ENCODE measurements at places on chromosomes 3 and 15.

GRCh38 chr3:160291909-160292299 lies 66.7 kb downstream of the C3orf80 start:
- DNase-seq: no peak

GRCh38 chr15:66369773-66370651 lies 13.5 kb upstream of the TIPIN start:
- DNase-seq: no peak

GRCh38 chr3:10204921-10205320 lies 40.2 kb downstream of the IRAK2 start:
- no peak for DNase-seq

- no peak for DNase-seq
These were observed at the start of gene IL16 for GRCh38 chr15:81196576-81197254. TSS of gene IL16 (plus strand) at chr15:81196879. CDS start at chr15:81225400, 28,521 bp downstream.

GRCh38 chr3:169966951-169967915 lies 626 bp downstream of the SEC62 start:
- no peak for DNase-seq

- no peak for DNase-seq
These were observed 198.4 kb downstream of the EBLN2 start for GRCh38 chr3:73259856-73260255.

- no peak for DNase-seq
These were observed 274.2 kb downstream of the OCA2 start for GRCh38 chr15:27824841-27825422.

DNA sequence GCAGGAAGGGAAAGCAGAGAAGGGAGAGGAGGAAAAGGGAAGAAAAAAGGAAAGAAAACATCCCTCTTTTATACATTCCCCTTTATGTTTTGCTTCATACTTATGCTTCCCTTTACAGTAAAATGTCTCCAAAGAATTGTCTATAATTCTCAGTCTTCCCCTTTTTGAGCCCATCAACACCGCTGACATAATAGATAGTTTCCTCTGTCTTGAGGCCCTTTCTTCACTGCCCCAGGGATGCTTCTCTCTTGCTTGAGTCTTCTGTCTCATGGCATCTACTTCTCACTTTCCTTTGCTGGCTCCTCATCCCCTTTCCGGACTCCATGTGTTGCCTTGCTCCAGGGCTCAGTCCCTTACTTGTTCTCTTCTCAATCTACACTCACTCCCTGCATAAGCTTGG lies 99.7 kb upstream of the DAZL start:
- no peak for DNase-seq

DNA sequence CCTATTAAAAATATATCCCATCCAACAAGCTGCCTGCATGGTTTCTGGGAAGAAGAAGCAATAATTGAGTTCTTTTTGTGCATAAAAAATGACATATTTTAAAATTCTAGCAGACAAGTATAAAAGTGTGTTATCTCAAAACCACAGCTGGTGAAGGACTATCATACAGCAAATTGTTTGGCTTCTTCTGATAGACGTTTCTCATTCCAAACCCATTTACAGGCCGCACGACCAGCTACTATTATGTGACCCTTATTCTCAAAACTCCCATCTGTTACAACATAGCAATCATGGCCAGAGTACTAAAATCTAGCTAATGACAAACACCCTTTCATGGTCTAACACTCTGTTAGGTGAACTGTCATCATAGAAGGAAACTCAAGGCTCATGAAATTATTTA lies 21.7 kb downstream of the ETFA start:
- DNase-seq: no peak

DNA sequence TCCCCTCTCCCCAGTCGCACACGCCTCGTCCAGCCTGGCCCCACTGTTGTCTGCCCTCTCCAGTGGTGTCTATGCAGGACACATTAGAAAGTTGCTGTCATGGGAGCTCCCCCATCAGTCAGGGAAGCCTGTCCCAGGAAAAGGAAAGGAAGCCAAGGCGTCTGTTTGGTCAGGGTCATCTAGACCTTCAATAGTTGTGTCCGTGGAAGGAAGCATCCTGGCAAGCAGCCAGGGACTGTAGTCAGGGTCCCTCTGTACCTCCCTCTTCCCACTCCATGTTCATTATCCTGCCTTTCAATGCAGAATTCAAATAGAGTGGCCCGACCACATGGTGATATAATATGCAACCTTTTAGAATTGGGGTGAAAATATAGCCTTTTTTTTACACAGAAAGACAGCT lies 60.7 kb upstream of the RAB6B start:
- DNase-seq: no peak

- no peak for DNase-seq
These were observed 156.4 kb upstream of the RASGRP1 start for GRCh38 chr15:38720893-38721567.

- DNase-seq: no peak
These were observed 573 bp downstream of the MME start for GRCh38 chr3:155080692-155081091.

DNA sequence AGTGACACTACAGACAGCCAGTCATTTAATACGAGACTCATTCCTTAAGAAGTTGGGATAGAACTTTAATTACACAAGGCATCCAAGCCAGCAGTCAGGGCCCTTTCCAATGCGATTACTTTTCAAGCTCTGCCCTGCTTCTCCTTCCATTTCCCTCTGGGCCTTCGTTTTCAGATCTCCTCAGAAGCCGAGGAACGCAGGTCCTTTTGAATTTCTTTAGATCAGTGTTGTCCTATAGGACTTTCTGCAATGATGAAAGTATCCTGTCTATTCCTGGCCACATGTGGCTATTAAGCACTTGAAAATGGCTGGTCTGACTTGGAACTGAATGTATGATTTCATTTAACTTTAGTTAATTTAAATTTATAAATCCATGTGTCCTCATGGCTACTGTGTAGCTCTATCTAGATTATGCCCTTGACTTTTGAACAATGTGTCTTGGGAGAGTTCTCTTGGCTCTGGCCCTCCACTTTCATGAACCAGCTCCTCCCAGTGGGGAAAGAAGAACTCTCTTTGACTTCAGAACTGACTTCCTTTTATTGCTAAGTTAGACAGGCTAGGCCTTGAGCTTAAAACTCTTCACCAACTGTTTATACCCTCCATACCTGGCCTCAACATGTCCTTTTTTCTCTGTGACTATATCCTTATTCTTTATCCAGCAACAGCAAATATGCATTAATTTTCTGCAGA lies 22.6 kb downstream of the TGFBR2 start:
- no peak for DNase-seq

DNA sequence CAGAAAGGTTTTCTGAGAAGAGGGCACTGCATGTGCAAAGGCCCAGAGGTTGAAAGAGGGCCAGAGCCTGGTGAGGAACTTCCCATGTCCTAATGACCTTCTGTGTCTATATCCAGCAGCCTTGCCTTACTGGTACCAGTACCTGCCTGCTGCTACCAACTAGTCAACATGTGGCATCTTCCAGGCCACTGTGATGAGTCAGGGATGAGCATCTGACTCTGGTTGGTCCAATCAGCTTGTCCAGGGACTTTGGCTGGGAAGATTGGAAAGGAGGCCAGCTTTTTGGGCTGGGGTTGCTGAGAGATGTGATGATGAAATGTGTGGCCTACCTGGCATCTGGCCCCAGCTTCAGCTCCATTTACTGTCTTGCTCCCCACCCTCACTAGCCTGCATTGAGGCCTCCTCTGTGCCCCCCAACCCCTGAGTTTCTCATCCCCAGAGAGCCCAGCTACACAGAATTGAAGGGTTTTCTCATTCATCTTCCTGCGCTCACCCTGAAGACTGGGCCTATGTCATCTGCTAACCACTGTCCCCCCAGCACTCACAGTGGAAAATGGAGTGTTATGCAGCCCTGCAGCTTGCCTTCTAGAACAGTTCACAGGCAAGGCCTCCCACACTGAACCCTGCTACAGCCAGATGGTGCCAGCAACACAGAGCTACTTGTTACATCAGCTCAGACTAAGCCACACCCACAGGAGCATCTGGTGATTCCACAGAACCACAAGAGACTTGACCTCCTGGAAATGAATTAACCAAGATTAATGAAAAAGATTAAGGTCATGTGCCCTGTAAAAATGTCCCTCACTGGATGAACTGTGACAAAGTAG lies 1.3 kb upstream of the TWF2 start:
- no peak for DNase-seq
